Stimulated activated CD4-positive, alpha-beta T cell treated with anti-CD3 and anti-CD28 coated beads, Interleukin-4, amount 100 ng/mL, for 48 hours (primary cell): ENCODE measurements at places on chromosomes 6 and 20.

GRCh38 chr20:51164731-51165130 lies 141.8 kb upstream of the KCNG1 start:
- no peak for DNase-seq

DNA sequence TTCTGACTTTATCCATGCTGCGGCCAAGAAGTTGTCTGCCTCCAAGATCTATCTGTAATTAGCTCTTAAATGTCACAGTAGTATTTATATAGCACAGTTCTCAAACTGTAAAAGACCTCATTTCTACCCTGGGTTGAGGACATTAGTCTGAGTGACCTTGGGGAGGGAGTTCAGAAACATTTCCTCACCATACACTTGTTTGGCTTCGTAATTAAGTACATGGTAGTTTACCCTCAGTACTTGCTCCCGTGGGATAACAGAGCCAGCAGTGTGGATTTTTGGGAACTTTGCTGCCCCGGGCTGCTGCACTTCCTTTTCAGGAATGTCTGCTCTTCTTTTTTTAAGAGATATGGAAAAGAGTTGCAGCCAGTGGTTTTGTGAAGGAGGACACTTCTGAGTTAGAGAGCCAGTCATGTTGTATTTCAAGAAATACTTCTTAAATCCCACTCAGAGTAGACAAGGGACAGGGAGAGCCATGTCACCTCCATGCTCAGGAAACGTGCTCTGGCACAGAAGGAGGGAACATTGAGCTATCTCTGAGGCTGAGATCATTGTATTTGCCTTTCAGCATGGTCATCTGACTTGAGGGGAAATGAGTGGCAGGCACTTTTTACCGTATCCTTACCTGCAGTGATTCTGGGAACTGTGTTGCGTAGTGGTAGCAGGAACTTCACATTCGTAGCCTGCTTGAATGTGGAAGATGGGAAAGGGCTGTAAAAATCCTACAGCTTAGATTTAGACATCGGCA lies 33.6 kb downstream of the RPRD1B start:
- no peak for DNase-seq

- no peak for DNase-seq
Measured at GRCh38 chr20:39738651-39739050, 776.5 kb downstream of the DHX35 start.

DNA sequence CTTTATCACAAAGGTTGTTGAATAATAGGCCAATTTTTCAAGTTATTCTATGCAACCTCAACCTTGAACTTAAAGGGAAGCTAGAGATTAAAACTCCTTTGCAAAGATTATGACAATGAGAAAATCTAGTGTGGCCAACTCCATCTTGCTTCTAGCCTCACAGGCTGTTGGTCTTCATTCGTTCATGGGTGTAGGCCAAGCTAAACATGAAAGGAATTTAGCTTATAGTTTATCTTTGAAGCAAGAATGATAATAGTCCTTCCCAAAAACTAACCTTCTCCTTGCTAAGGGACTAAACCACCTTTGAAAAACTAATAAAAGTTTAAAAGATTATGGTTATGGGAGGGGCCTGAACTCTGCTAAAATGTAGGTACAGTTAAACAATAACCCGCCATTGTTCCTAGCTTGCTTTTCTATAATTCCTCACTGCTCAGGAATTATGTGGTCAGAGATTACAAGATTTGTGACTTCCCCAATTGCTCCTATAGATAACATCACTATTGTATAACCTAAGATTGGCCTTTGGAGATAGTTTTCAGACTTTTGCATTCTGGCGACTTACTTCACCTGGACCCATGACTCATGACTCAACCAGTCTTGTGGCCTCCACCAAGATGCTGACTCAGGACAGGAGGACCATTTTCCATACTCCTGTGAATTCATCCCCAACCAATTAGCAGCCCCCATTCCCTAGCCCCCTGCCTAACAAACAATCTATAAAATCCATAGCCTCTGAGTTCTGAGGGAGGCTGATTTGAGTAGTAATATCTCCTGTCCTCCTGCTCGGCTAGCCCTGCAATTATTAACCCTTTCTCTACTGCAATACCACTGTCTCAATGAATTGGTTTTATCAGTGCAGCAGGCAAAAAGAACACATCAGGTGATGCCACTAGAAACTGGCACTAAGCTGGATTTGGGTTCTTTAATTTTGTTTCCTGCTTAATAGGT lies 154.5 kb downstream of the CD83 start:
- DNase-seq, result no peak

- DNase-seq, result no peak
Measured at GRCh38 chr20:17941087-17941825, 27.3 kb downstream of the SNX5 start.

- no peak for DNase-seq
Measured at GRCh38 chr20:47809161-47809960, 24.1 kb upstream of the SULF2 start.

- no peak for DNase-seq
Measured at GRCh38 chr20:46573234-46573633, 22.8 kb upstream of the OCSTAMP start.

GRCh38 chr6:63805808-63806572 lies 170.4 kb downstream of the PHF3 start:
- no peak for DNase-seq

- no peak for DNase-seq
Measured at GRCh38 chr20:6709910-6710595, 57.4 kb upstream of the BMP2 start.

- no peak for DNase-seq
Measured at GRCh38 chr6:148583631-148584030, 163.2 kb upstream of the UST start.

- no peak for DNase-seq
Measured at GRCh38 chr6:84258268-84258667, 30.8 kb upstream of the CEP162 start.

DNA sequence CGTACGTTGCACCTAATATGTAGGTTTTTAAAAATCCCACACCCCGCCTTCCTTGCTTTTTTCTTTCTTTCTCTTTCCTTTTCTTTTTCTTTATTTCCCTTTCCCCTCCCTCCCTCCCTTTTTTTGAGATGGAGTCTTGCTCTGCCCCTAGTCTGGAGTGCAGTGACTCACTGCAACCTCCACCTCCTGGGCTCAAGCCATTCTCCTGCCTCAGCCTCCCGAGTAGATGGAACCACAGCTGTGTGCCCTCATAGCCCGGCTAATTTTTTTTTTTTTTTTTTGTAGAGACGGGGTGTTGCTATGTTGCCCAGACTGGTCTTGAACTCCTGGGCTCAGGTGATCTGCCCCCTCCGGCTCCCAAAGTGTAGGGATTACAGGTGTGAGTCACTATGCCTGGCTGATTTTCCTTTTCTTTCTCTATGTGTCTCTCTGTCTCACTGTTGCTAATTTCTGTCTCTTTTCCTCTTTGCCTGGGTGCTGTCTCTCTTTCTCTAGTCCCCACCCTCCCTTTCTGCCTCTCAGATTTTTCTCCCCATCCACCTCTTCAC lies 61.2 kb downstream of the SRC start:
- DNase-seq, result no peak
